ENCODE measurements at places on chromosomes 11 and 22. TPM values are rescaled to one million over a fixed set of nuclear protein-coding genes. Genes with fewer than 3 reads are reported as not detected.

- no peaks in the 10 kb centered on the region for H3K36me3 ChIP-seq
- H3K4me3 ChIP-seq, result no peak overlapping the region
- H3K27me3 ChIP-seq, result no peaks in the 10 kb centered on the region
- no peak overlapping the region for H3K27ac ChIP-seq
- no peaks in the 10 kb centered on the region for H3K4me1 ChIP-seq
- DNase-seq, result no peak
Observed at GRCh38 chr11:2679011-2679676, 20.6 kb downstream of the KCNQ1OT1 start.

DNA sequence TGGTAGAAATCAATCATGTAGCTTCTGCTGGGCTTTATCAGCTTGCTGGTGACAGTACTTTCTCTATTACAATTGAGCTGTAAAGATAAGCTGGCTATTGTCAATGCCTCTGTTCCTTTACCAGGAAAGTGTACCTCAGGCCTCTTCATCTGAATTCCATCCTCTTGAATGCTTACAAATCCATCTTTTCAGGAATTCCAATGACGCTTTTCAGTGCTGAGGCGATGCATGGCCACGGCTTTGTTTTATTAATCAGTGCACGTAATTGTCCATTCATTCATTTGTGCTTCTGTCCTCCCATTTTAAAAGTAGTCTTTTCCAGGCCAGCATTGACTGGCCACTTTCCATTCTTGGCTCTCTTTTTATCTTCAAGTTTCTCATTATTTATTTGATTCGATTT lies 202.0 kb downstream of the PGR start:
- no peaks in the 10 kb centered on the region for H3K36me3 ChIP-seq
- peak; percentile 81 for DNase-seq
- peak overlapping the region; percentile 41 for H3K27ac ChIP-seq
- peaks cover 31% of the 10 kb centered on the region for H3K4me1 ChIP-seq
- no peak overlapping the region for H3K4me3 ChIP-seq
- no peaks in the 10 kb centered on the region for H3K27me3 ChIP-seq

The DDTL gene
- 0.75 TPM for total RNA-seq

The FOLR1 gene
- total RNA-seq, result 3.6 TPM

GRCh38 chr11:62245271-62245753 lies 3.3 kb downstream of the SCGB1D2 start:
- no peaks in the 10 kb centered on the region for H3K27me3 ChIP-seq
- H3K27ac ChIP-seq, result no peak overlapping the region
- H3K36me3 ChIP-seq, result no peaks in the 10 kb centered on the region
- H3K4me3 ChIP-seq, result no peak overlapping the region
- H3K4me1 ChIP-seq, result no peaks in the 10 kb centered on the region
- DNase-seq, result peak; percentile 10

The CASP5 gene
- total RNA-seq, result not detected

- no peaks in the 10 kb centered on the region for H3K27me3 ChIP-seq
- no peak overlapping the region for H3K4me3 ChIP-seq
- no peak overlapping the region for H3K27ac ChIP-seq
- no peaks in the 10 kb centered on the region for H3K36me3 ChIP-seq
- DNase-seq, result no peak
Observed at GRCh38 chr22:47160781-47161520, 398.5 kb downstream of the TBC1D22A start.
